Right renal cortex interstitium (tissue), 3 donors: ENCODE measurements at places on chromosomes 16 and 17. TPM values are rescaled to one million over a fixed set of nuclear protein-coding genes. Genes with fewer than 3 reads are reported as not detected.

DNA sequence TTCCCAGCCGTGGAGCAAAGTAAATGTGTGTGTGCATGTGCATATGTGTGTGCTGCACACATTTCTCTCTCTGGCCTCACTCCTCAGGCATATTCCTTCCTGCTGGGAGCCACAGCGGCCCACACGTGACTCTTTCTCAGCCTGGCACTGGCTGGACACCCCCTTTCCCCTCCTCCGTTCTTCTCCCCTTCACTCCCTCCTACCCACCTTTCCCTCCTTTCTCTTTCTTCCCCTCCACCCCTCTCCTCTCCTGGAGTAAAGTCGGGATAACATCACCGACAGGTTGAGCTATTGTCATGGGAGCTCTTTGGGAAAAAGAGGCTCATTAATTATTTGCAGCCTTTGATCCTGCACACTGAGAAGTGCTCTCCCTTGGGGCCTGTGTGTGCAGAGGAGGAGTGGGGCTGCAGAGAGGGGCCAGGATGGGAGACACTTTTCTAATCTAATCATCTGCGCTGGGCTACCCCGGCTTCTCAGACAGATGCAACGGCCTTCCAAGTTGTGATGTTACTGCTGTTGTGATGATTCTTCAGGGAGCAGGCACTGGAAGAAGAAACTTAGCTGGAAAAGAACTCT lies 126.3 kb upstream of the HSBP1 start:
- no peak for DNase-seq

The PRSS21 gene
- polyA plus RNA-seq, result 0.19 TPM

GRCh38 chr16:88634141-88634993 lies 4.0 kb upstream of the IL17C start:
- no peak for DNase-seq

GRCh38 chr17:66538776-66539175 lies 236.4 kb downstream of the PRKCA start:
- no peak for DNase-seq

DNA sequence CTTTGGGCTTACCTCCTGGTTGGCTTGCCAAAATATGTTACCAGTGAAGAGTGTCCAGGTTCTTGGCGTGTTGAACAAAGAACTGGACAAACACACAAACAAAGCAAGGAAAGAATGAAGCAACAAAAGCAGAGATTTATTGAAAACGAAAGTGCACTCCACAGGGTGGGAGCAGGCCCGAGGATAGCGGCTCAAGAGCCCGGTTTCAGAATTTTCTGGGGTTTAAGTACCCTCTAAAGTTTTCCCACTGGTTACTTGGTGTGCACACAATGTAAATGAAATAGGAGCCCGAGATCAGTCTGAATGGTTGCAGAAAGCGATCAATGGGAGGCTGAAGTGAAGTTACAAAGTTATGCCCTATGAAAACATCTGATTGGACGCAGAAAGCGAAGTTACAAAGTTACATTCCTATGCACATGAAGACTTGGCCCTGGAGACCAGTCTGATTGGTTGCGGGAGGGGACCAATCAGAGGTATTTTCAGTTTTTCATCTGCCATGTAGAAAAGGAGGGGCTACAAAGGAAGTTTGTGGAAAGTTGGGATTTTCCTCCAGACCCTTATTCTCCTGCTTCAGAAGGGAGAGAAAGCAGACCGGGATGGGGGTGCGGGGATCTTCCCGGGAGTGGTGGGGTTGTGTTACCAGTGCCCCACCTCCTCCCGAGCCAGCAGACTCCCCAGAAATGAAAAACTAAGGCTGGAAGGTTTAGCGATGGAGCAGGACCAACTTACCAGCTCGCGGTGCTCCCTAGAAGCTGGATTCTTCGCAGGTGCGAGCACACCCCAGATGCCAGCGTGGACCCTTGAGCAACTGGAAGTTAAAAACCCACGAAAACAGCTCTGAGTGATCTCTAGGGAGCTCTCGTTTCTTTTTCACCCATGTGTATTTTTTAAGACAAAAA lies at the start of gene SLFN12:
TSS of gene SLFN12 (minus strand) at position 325 of the 899 bp plus-strand sequence. CDS start 9,472 bp downstream, outside the sequence.
- DNase-seq, result peak; percentile 86

- no peak for DNase-seq
Observed at GRCh38 chr17:64295146-64295545, 32.1 kb upstream of the TEX2 start.

DNA sequence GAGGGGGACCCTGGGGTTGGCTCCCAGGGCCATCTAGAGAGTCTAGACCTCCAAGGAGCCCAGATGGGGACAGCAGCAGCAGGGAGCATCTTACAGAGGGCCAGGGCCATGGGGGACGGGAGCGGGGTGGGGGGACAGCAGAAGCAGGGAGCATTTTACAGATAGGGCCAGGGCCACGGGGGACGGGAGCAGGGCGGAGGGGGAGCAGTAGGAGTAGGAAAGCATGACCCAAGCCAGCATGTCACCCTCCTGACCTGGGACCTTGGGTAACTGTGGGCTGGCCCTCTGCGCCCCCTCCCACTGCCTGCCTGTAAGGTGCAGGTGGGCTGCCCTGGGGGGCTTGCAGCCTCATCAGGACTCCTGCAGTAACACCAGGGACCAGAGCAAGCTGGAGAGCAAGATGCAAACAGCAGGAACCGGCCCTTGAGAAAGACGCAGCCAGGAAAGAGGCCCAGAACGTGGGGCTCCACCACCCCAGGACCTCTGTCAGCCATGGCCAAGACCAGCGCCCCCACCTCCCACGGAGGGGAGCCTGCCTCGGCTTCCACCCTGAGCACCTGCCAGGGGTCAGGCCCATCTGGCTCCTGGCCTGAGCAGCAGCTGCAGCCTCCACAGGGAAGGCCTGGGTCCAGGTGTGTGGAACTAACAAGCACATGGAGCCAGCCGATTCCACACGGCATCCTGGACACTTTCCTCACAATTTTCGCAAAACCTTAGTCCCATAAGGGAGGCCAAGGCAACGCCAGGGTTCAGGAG lies 2.4 kb downstream of the ZNF598 start:
- no peak for DNase-seq

GRCh38 chr16:15509593-15510535 lies 75.5 kb downstream of the BMERB1 start:
- no peak for DNase-seq

The TNFRSF17 gene
- 0.20 TPM for polyA plus RNA-seq

GRCh38 chr17:69525920-69526841 lies 111.7 kb downstream of the MAP2K6 start:
- DNase-seq, result peak; percentile 56

DNA sequence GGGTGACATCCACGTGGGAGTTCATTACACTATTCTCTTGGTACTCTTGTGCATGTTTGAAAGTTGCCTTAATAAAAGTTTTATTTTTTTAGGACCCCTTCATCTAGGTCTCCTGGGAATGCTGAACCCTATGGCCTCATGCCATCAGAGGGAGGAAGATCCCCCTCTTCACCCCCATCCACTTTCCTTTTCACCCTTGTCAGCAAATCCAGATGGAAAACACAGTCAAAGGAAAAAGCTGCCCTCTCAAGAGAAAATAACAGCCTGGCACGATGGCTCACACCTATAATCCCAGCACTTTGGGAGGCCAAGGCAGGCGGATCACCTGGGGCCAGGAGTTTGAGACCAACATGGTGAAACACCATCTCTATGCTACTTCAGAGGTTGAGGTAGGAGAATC lies 274.2 kb downstream of the XYLT1 start:
- DNase-seq, result no peak

The MARF1 gene
- polyA plus RNA-seq, result 49.4 TPM

DNA sequence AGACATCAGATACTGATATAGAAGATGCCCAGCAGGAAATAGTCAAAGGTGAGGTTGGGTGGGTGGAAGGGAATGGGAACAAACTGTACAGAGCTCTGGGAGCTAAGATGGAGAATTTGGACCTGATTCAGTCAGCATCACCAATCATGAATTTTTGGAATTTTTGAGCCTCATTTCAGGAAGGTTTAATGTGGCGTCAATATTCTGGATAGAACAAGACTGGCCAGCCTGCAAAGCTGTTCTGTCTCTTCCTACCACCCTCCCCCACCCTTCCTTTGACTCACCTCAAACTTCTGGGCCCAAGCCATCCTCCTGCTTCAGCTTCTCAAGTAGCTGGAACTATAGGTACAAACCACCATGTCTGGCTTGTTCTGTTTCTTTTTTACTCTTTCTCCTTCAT lies 32.6 kb downstream of the CTCF start:
- DNase-seq, result no peak

GRCh38 chr16:85017151-85017550 lies 5.8 kb upstream of the ZDHHC7 start:
- no peak for DNase-seq

GRCh38 chr17:73851091-73851490 lies 206.8 kb upstream of the SDK2 start:
- no peak for DNase-seq

The MT1M gene
- not detected for polyA plus RNA-seq

The CRYBA1 gene
- not detected for polyA plus RNA-seq

DNA sequence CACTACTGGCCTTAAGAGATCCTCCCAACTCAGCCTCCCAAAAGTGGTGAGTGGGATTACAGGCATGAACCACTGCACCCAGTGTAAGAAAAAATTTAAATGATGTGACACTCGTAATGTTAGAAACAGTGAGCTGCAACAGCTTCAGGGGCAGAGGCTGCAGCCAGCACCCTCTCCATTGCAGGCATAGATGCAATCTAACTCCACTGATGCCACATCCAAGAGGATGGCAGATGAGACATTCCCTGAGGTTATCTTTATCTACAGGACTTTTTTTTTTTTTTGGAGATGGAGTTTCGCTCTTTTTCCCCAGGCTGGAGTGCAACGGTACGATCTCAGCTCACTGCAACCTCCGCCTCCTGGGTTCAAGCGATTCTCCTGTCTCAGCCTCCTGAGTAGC lies 19.9 kb downstream of the ZCCHC14 start:
- DNase-seq, result no peak

- no peak for DNase-seq
Observed at GRCh38 chr17:57939797-57940196, 15.4 kb downstream of the CUEDC1 start.

DNA sequence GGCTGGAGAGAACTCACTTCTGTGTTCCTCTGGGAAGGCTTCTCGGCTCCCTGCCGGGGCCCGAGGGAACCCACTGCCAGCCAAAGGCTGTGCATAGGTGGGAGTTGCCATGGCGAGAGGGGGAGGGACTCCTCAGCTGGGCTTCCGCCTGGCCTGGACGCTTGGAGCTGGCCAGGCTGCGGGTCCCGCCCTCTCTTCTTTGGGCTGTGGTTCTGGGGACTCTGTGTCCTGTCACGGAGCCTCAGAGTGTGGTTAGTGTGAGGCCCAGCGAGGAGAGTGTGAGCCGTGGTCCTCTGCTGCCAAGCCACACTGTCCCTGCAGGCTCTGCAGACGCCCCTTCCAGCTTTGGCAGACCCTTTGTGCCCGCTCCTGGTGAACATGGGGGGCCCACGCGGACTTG lies 123.1 kb downstream of the OR1D5 start:
- no peak for DNase-seq

- DNase-seq, result no peak
Observed at GRCh38 chr16:65743558-65743957, 621.7 kb upstream of the CDH11 start.

DNA sequence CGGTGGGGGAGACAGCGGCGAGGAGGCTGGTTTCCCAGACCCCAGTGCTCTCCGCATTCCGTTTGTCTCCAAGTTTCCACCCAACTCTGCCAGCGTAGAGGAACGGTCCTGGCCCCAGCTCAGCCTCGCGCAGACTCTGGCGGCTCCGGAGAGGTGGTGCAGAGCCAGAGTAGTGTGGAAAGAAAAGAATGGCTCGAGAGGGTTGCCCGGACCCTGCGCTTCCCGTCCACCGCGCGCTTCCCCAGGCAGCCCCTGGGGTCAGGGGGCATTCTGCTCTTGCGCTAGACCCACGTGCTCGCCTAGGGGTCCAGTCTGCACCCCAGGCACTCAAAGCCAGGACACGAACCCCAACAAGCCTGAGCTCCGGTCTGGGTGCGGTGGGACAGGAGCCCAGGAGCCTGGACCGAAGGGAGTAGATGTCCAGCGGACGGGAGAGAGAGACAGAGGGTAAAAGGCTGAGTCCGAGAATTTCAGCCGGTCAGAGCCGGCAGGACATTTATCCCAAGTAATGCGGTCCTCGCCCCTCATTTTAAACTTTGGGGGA lies 3.8 kb downstream of the PMP22 start:
- no peak for DNase-seq

DNA sequence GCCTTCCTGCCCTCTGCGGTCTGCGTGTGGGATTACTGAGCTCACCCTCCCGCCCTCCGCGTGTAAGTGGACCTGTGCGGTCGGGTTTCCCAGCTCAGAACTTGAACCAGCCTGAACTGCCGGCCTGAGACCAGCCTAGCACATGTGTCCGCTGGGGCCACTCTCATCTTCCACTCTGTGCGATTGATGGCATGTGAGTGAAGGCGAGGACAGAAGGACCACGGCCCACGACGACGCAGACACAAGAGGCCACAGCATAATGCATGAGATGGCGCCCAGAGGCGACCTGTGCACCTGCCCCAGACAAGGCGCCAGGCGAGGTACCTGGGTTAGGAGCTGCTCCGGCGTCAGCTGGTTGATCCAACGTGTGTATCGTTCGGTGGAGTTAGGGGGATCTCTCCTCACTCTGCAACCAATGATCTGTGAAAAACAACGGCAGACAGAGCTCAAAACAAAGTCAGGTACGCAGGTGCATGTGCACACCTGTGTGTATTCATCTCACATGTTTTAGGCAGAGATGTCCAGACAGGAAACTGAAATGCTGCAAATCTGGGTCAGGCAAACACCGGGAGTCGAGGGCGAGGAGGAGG lies 74.5 kb upstream of the METRNL start:
- DNase-seq, result no peak

GRCh38 chr16:30407804-30408534 lies 563 bp downstream of the ZNF771 start:
- DNase-seq, result no peak

GRCh38 chr16:12124742-12125141 lies 148.2 kb downstream of the SNX29 start:
- no peak for DNase-seq

DNA sequence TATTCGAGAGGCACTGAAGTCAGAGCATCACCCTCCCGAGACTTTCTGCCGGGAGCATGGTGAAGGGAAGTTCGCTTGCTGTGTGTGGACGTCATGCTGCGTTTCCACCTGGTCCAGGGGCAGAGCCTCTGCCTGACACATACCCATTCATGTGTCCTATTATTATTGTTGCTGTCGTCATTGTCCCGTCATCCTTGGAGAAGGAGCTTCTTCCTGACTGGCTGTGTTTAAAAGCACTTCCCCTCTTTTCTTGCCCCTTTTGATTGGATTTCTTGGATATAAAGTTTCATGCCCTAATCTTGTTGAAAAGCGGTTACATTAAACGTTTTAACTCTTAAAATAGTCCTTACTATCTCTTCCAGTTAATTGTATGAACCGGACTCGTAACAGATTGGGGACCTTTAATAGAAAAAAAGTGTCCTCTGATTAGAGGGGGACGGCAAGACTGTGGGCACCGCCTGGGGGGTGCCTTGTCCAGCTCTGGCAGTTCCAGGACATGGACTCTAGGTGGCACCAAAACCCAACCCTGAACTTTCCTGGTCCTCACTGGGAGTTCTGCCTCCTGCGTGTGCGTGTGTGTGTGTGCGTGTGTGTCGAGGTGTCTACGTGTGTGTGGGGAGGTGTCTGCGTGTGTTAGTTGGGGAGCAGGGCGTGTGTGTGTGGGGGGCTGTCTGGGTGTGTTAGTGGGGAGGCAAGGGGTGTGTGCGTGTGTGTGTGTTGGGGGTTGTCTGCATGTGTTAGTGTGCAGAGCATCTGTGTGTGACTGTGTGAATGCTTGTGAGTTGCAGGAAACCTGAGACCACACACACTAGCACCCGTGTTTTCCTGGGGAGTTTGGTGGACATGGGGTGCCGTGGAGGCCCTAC lies 133.3 kb upstream of the CIBAR2 start:
- DNase-seq, result no peak

The TMEM95 gene
- polyA plus RNA-seq, result not detected

The SOCS1 gene
- 3.4 TPM for polyA plus RNA-seq

The CD300E gene
- 0.29 TPM for polyA plus RNA-seq

- no peak for DNase-seq
Observed at GRCh38 chr17:67629971-67630320, 87.8 kb upstream of the NOL11 start.
